Stimulated activated CD4-positive, alpha-beta T cell treated with anti-CD3 and anti-CD28 coated beads, TNF-alpha, amount 100 ng/mL, for 24 hours (primary cell): ENCODE measurements at places on chromosomes 13 and 19.
A peak's percentile ranks its signal among the peaks of the same experiment; 100 is the strongest.

DNA sequence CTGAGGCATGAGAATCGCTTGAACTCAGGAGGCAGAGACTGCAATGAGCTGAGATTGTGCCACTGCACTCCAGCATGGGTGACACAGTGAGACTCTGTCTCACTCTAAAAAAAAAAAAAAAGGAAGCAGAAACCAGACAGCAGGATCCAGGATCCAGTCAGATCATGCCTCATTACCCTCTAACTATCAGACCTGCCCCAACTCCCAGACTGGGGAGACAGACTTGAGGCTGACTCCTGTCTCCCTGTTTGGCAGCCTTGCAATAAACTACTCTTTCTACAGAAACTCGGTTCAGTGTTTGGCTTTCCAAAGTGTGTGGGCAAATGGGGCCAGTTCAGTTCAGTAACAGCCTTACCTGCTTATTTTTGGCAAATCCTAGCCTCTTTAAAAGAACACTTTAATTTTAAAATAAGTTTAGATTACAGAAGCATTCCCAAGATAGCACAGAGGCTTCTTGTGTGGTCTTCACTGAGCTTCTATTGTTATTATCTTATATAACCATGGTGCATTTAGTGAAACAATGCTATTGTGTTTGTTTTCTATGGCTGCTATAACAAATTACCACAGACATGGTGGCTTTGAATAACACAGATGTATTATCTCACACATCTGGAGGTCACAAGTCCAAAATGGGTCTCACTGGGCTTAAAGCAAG is 18.5 kb downstream of the RASL11A start:
- no peak for DNase-seq

- DNase-seq: no peak
Measured at GRCh38 chr19:34468409-34468808, 13.1 kb upstream of the WTIP start.

DNA sequence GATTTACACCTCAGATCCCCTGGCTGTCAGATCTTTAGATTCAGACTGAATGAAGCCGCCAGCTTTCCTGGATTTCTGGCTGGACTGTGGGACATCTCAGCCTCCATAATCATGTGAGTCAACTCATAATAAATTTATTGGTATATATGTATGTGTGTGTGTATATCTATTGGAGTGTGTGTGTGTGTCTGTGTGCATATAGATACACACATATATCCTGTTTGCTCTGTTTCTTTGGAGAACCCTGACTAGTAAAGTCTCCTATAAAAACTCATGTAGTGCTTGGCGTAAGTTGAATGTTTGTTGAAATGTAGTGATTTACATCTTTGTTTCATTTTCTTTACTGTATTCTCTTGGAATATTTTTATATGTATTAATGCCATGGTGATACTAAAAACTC is 499.5 kb upstream of the KLF12 start:
- DNase-seq: no peak

GRCh38 chr13:111926501-111927180 is 140.3 kb upstream of the SOX1 start:
- DNase-seq: no peak

- no peak for DNase-seq
Measured at GRCh38 chr19:35790981-35791813, 15.8 kb downstream of the ARHGAP33 start.

DNA sequence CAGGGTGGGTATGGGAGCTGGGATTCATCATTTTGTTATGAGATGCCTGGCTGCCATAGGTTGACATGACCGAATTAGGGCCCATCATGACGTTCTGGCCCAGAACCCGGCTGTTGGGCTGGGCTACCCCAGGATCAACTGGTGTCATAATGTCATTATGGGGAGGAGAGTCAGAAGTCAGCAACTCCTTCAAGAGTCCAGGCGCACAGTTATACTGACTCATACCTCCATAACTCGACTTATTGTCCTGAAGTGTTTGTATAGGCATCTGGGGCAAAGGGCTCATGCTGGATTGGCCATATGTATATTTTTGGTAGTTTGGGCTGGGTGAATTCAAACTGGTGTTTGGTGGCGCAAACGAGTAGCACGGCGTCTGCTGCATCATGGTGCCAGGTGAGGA is 106.5 kb downstream of the FOXO1 start:
- DNase-seq: no peak

DNA sequence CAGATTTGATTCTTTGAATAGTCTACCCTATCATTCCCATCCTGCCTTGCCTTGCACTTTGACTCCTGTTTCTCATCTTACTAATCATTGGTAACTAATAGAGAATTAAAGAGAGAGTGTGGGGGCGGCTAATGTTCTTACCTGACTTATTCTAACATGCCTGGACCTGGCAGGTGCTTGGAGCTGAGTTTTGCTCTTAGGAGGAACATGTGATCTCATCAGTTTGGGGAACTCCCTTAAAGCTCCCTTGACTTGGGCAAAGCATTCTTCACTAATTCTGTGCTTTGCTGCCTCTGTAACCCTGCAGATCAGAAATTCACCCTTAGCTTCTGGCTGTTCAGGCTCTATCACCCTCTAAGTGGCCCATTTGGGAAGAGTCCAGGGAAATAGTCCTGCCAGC is 861.1 kb downstream of the GPC5 start:
- no peak for DNase-seq

- no peak for DNase-seq
Measured at GRCh38 chr19:33468361-33469170, 53.0 kb downstream of the PEPD start.

DNA sequence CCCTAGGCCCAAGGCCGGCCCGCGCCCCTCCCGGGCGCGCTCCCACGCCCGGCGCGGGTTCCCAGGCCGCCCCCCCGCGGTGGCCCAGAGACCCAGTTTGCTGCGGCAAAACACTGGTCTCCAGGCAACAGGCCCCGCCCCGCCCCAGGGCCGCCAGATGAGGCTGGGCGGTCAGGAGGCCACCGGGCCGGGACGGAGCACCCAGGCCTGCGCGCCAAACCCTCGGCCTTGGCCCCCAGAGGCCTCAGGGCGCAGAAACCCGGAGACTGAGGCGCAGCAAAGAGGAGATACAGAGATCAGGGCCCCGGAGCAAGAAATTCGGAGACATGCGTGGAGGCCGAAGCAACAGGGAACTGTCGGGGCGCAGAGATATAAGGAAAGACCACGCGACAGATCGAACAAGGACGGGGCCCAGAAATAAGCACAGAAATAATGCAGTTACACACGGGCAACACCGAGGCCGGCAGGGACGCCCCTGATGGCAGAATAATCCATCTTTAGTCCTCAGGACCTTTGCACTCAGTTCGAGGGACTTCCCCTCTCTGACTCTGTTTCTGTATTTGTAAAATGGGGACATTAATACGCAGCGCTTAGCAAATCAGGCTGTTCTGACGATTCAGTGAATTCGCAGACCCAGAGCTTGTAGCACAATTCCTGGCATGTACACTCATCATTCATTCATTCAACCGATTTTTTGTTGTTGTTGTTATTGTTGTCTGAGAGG is 20.8 kb upstream of the ERCC1 start:
- DNase-seq: no peak

DNA sequence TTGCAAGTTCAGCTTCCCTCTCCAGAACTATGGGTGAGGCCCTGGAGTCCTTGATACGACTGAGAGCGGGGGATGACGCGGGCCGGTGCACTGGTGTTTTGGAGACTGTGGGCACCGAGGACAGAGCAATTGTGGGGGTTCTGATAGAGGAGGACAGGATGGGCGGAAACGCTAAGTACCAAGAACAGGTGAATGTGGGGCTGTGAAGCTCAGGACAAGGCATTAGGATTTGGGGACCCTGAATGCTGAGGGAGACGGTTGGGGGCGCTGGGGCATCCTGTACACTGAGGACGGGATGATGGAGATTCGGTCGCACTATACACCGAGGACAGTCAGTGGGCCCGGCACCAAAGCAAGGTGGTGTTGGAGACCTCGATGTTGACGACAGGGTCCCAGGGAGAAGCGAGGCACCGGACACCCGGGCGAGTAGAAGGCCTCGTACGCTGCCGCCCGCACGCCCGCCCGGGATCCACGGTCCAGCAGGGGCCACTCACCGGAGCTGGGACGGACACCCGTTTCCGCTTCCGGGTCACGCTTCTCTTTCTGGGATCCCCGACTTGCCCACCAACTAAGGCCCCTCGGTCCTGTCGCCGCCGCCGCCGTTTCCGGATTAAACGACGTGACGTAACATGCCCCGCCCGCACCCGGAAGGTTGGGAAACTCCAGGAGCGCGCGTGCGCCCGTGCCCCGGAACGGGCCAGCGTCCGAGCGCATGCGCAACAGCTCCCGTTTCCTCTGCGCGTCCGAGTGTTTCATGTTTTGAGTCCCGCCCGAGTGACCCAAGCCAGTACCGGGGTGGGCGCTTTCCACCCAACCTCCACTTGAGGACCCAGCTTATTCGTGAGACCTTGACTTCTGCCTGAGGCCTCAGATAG is at the start of gene CHMP2A:
CHMP2A (minus strand) TSS at position 612 of the 875 bp plus-strand sequence. CDS start 893 bp downstream, outside the sequence.
- DNase-seq: peak; percentile 98

DNA sequence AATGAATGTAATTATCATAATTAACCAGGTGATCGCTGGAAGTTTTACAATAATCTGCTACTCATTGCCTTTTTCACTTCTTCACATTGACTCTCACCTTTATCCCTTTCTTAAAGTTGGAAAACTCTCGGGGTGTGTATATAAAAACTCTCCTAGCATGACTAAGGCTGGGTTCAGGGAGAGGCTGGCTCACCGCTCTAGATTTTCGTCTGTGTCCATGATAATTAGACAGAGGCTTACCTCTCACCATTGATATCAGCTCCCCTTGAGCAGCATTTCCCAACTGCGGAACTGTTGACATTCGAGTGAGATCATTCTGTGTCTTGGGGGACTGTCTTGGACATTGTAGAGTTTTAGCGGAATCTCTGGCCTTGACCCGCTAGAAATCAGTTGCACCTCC is 39.4 kb downstream of the NFIX start:
- no peak for DNase-seq

DNA sequence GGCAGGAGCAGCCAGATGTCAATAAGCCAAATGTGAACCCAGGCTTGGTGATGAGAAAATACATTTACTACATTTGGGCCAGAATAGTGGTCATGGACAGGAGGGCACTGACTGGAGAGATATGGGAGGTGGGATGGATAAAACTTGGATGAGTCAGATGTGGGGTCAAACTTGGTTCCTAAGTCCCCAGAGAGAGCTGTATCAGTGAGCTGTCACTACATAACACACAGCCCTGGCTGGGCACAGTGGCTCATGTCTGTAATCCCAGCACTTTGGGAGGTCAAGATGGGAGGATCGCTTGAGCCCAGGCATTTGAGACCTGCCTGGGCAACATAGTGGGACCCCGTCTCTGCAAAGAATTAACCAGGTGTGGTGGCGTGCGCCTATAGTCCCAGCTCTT is 51.6 kb upstream of the EHD2 start:
- DNase-seq: no peak
